Activated CD4-positive, alpha-beta T cell treated with anti-CD3 and anti-CD28 coated beads, Interleukin-2, Interleukin-4, amounts not matched to agents 100 ng/mL and 50 ng/mL, durations not matched to agents 16 hours and 8 hours (primary cell): ENCODE measurements at places on chromosomes 3 and 15.
A peak's percentile ranks its signal among the peaks of the same experiment; 100 is the strongest.

DNA sequence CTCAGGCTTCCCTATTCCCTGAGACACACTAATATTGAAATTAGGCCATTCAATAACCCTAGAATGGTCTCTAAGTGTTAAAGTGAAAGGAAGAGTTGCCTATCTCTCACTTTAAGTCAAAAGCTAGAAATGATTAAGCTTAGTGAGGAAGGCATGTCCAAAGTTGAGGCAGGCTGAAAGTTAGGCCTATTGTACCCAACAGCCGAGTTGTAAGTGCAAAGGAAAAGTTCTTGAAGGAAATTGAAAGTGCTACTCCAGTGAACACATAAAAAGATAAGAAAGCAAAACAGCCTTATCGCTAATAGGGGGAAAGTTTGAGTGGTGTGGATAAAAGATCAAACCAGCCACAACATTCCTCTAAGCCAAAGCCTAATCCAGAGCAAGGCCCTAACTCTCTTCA, 117.9 kb upstream of the SPATA12 start:
- DNase-seq, result peak; percentile 53

DNA sequence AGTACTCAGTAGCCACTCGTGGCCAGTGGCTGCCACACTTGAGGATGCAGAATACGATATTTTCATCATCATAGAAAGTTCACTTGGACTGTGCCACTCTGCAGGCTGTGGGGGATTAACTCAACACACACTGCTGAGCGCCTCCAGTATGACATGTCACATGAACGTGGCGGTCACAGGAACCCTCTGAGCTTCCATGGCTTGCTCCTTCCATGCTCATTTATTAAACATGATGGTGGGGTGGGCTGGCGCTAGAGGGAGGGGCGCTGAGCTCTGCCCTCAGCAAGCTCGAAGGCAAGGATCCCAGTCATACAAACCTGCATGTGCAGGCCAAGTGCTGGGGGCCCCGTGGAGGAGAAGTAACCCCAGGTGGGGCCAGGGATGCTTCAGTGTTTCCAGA, 85.5 kb downstream of the WNT7A start:
- DNase-seq, result no peak

DNA sequence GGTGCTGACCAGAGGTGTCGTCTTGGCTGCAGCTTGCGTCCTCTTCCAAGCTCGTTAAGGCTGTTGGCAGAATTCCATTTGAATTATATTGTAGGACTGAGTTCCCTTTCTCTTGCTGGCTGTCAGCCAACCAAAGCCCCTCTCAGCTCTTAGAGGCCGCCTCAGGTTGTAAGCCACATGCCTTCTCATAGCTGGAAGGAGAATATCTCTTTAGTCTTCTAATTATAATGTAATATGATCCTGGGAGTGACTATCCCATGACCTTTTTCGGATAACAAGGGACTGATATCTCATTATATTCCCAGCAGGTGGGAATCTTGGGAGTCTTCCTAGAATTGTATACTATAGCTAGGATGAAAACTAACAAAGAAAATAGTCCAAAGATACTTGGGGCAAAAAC, 4.8 kb downstream of the SCG5 start:
- DNase-seq, result no peak

- no peak for DNase-seq
These were observed 199.4 kb upstream of the THBS1 start for GRCh38 chr15:39381517-39381916.
